A673 (cell line): ENCODE measurements at places on chromosomes 1 and 21. TPM values are rescaled to one million over a fixed set of nuclear protein-coding genes. Genes with fewer than 3 reads are reported as not detected.
A peak's percentile ranks its signal among the peaks of the same experiment; 100 is the strongest.

The SLC41A1 gene
- 16.1 and 19.5 TPM in 2 replicates for total RNA-seq

The ITLN2 gene
- total RNA-seq: not detected in 2 replicates

The F13B gene
- total RNA-seq: not detected in 2 replicates

The ZNF695 gene
- total RNA-seq: 14.1 and 15.9 TPM in 2 replicates

The RYR2 gene
- total RNA-seq: 2.0 and 2.8 TPM in 2 replicates

The ASTN1 gene
- total RNA-seq: 0.41 and 0.46 TPM in 2 replicates

The MGST3 gene
- total RNA-seq: 150 and 155 TPM in 2 replicates

The PEAR1 gene
- 0.35 and 0.52 TPM in 2 replicates for total RNA-seq

The GSTM5 gene
- total RNA-seq: 0.13 and 0.43 TPM in 2 replicates

The FCAMR gene
- total RNA-seq: not detected in 2 replicates

The TPTE gene
- not detected in 2 replicates for total RNA-seq

The C1orf141 gene
- not detected in 2 replicates for total RNA-seq

The ZMYND12 gene
- 0.17 and 0.28 TPM in 2 replicates for total RNA-seq

The CYP4Z1 gene
- not detected in 2 replicates for total RNA-seq

The ZNF281 gene
- 22.9 and 24.3 TPM in 2 replicates for total RNA-seq

DNA sequence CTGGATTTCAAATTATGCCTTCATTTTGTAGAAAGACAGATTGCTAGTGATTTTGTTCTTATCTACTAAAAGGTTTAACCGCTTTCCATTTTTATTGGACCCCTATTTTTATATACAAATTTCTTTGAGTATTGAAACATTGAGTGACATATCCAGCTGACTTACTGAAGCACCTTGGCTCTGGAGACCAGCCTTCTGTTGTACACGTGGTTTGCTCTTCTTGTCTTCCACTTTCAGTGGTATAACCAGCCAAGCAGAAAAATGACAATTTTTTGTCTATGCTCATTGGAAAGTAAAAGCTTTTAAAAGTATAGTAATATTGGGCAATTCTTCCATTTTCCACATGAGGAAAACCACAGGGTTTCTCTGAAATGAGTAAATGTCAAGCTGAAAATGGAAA lies 4.4 kb downstream of the F13B start:
- no peak for DNase-seq

DNA sequence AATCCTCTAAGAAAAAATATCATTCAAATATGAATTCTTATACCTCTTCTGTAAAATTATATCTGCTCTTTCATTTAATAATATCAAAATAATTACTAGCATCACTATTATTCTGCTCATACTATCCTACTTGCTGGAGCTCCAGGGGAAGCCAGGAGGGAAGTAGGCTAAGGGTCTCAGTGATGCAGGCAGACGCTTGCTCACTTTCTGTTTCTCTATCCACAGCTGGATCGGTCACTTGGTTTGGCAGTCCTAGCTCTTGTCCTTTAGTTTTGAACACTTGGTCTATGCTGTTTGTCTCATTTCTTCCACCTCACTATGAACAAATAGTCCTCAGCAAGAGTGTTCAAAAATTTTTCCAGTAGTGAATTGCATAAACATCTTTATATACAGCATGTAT lies 11.3 kb downstream of the CCDC190 start:
- DNase-seq: no peak

GRCh38 chr1:61160526-61160925 lies 78.2 kb downstream of the NFIA start:
- DNase-seq: no peak

GRCh38 chr1:155139895-155140629 lies at the start of gene DPM3:
TSS of gene DPM3 (minus strand) at chr1:155140531. CDS start at chr1:155140240, 291 bp downstream.
- DNase-seq: peak; percentile 93

GRCh38 chr1:22111115-22111514 lies 31.8 kb downstream of the WNT4 start:
- DNase-seq: no peak

GRCh38 chr1:222387007-222387814 lies 160.7 kb downstream of the HHIPL2 start:
- DNase-seq: no peak

GRCh38 chr1:70542030-70542429 lies 131.0 kb downstream of the CTH start:
- DNase-seq: no peak

DNA sequence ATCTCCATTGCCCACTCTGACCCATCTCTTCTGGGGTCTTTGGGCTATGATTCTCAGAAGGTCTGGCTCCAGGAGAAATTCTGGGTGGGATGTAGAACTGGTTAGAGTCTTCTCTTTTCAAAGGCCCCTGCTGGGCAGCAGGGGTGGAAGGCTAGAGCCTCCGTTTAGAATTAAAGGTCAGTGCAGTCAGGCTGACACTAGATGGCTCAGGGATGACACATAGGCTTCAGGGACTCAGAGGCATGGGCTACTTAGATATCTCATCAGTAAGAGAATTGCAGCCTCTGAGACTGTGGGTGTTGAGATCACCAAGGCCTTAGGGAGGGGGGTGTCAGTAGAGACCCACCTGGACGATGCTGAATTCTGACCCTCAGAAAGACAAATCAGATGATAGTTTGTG lies 12.6 kb upstream of the PPM1J start:
- no peak for DNase-seq

DNA sequence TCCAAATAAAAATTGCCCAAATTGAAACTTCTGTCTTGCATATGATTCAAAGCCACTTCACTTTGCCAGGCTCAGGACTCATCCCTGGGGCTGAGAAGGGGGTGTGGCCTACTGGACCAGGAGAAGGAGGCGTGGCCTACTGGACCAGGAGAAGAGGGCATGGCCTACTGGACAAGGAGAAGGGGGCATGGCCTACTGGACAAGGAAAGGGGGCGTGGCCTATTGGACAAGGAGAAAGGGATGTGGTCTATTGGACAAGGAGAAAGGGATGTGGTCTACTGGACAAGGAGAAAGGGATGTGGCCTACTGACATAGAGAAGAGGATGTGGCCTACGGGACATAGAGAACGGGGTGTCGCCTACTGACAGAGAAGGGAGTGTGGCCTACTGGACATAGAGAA lies 405.3 kb downstream of the RRAGC start:
- no peak for DNase-seq

DNA sequence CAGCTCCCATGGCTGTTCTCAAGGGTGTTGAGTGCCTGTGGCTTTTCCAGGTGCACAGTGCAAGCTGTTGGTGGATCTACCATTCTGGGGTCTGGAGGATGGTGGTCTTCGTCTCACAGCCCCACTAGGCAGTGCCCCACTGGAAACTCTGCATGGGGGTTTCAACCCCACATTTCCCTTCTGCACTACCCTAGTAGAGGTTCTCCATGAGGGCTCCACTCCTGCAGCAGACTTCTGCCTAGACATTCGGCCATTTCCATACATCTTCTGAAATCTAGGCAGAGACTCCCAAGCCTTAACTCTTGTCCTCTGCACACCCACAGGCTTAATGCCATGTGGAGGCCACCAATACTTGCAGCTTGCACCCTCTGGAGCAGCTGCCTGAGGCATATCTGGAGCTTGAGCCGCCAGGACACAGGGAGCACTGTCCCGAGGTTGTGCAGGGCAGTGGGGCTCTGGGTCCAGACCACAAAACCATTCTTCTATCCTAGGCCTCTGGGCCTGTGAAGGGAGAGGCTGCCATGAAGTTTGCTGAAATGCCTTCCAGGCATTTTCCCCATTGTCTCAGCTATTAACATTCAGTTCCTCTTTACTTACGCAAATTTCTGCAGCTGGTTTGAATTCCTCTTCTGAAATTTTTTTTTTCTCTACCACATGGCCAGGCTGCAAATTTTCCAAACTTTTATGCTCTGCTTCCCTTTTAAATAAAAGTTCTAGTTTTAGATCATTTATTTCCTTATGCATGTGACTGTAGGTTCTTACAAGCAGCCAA lies 8.8 kb upstream of the CAPN8 start:
- no peak for DNase-seq

GRCh38 chr1:110554871-110555801 lies 36.2 kb upstream of the KCNA10 start:
- DNase-seq: peak; percentile 52

DNA sequence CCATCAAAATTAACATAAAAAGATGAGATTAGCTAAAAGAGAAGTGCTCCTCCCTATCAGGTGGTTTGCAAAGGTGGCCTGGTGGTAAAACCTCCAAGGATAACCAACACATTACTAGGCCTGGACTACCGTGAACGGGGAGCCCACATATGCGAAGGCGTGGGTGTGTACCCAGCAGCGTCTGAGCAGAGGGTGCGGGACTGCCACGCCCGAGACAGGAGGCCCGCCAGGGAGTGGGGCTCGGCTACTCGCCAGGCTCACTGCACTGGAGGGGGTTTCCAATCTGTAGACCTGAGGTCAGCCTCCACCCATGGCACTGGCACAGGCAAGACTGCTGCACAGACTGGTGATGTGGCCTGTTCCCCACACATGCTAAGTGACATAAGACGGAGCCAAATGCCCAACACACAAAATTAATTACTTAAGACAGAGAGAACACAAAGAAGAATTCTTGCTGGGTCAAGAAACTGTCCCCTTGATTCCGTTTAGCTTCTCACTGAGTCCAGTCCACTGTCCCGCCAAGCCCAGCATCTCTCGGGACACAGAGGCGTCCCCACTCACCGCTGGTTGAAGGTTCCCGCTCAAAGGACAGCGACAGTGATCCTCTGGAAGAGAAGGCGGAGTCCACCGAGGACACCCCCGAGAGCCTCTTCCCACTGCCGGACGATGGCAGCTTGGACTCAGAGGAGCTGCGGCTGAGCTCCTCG lies 23.4 kb downstream of the RIPK4 start:
- no peak for DNase-seq

- no peak for DNase-seq
Observed at GRCh38 chr1:116161877-116162390, 50.7 kb downstream of the MAB21L3 start.

GRCh38 chr1:119805247-119805646 lies 6.0 kb downstream of the REG4 start:
- DNase-seq: no peak

- no peak for DNase-seq
Observed at GRCh38 chr1:203655671-203656070, 29.0 kb downstream of the ATP2B4 start.

GRCh38 chr1:204094856-204095634 lies 22.1 kb downstream of the SOX13 start:
- no peak for DNase-seq

GRCh38 chr1:231857609-231858135 lies 231.1 kb downstream of the DISC1 start:
- DNase-seq: no peak

GRCh38 chr1:155104605-155105534 lies 22.8 kb upstream of the EFNA1 start:
- DNase-seq: no peak

DNA sequence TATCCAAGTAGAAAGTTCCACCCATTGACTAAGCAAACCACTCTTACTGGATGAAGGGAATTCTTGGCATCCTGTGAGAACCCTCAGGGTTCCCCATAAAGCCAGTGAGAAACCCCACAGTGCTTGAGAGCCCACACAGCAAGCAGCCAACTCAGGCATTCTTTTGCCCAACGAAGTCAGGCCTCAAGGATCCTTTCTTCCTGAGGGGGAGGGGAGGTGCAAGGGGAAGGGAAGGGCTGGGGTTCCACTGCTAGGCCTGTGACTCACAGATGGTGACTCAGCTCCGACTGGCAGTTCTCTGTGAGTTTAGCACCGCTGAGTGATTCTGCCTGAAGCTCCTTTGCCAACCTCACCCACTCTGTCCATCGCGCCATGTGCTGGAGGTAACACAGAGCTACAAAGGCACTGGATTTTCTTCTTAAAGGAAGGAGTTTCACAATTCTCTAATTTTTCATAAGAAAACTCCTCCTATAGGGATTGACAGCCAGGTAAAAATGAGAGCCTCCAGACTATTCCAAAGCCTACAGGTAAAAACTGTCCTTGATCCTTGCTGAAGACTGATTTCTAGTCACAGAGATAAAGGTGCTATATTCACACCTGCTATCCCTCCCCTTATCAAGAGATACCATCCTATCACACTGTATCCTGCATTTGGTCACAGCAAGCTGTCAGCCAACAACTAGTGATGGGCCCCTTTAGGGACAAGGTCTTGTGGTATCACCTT lies 4.8 kb downstream of the ENO1 start:
- DNase-seq: peak; percentile 99

DNA sequence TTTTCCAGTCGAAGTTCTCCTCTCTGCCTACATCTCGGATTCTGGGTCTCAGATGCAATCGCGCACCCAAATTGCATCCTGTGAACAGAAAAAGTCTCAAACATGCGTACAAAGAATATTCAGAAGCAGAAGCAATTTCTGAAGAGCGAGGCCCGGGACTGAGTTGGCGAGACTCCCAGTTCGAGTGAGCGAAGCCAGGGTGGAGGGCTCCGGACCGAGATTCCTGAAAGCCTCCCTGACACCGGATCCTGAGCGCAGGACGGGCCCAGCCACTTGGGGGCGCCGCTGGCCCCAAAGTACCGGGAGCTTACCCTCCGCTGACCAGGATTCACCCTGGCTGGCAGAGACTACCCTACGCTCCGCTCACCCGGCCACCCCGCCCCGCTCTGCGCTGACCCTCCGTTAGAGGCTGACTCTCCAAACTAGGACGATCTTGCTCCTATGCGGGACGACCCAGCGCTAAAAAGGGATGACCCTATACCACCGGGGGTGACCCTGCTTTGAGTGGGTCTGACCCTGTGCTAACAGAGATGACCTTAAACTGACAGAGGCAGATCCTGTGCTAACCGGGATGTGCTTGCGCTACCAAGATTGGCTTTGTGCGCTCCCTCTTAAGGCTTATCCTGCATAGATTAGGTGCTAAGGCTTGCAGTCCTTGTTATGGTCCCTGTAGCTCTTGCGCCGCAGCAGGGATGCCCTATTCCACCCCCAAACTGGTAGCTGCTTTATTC lies 12.1 kb downstream of the FOXD2 start:
- no peak for DNase-seq

GRCh38 chr1:174021591-174022079 lies 522 bp downstream of the RC3H1 start:
- DNase-seq: peak; percentile 57

DNA sequence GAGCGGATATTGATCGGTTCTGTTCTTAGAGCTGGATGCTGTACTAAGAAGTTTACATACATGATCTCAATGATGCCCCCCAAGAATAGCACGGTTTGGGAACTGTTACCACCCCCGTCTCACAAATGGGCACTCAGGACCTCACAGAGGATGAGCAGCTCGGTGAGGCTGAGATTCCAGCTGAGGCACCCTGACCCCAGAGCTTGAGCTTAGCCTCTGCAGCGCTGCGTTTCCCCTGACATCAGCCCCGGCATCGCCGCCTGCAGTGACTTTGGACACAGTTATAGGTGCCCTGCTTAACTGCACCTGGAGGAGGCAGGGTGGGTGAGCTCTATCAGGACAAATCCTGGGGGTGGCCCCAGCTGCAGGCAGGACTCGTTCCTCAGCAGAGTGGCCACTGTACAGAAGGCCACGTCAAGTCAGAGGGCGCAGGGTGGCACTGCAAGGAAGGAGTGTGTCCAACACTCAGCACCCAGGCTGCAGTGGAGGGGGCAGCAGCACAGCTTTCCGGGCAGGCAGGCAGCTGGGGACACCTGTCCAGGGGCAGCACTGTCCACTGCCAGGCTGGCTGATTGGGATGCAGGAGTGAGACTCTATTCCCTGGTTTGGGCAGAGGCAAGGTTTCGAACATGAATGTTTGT lies 65.8 kb upstream of the ABCG1 start:
- DNase-seq: no peak

- DNase-seq: no peak
Observed at GRCh38 chr1:202058001-202058908, 47.9 kb downstream of the ELF3 start.

GRCh38 chr1:12016182-12016581 lies 3.1 kb upstream of the MIIP start:
- DNase-seq: no peak
